ENCODE measurements at places on chromosomes 3 and 15.

DNA sequence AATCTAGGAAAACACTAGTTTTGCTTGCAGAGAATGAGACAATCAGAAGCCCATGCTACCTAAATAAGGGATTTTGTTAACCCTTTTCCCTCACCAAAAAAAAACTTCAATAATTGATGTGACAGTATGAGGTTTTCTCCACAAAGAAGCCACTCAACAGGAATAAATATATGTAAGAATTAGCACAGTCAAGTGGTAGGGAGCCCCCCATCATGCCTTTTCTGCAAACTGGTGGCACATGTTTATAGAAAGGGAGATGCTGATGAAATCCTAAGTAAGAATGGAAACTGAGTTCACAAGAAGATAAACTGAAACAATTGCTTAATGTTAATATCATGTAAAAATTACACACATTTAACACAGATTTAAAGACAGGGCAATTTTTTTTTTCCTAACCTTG is 51.0 kb downstream of the PHC3 start:
- peaks cover 8% of the 10 kb centered on the region for H3K36me3 ChIP-seq
- no peak overlapping the region for H3K27ac ChIP-seq
- no peaks in the 10 kb centered on the region for H3K4me1 ChIP-seq
- no peaks in the 10 kb centered on the region for H3K27me3 ChIP-seq
- H3K4me3 ChIP-seq: no peak overlapping the region

- no peak for DNase-seq
- no peaks in the 10 kb centered on the region for H3K27me3 ChIP-seq
- no peaks in the 10 kb centered on the region for H3K36me3 ChIP-seq
- H3K27ac ChIP-seq: no peak overlapping the region
Measured at GRCh38 chr3:148884261-148884660, 19.2 kb downstream of the CPA3 start.

- H3K4me1 ChIP-seq: no peaks in the 10 kb centered on the region
- H3K27ac ChIP-seq: no peak overlapping the region
- H3K4me3 ChIP-seq: no peak overlapping the region
Measured at GRCh38 chr3:156158656-156159295, 38.4 kb downstream of the KCNAB1 start.

- H3K36me3 ChIP-seq: no peaks in the 10 kb centered on the region
- H3K27me3 ChIP-seq: no peaks in the 10 kb centered on the region
- no peak overlapping the region for H3K4me3 ChIP-seq
- peaks cover 2% of the 10 kb centered on the region for H3K4me1 ChIP-seq
- no peak for DNase-seq
Measured at GRCh38 chr3:70974747-70975146, 608.8 kb downstream of the FOXP1 start.

DNA sequence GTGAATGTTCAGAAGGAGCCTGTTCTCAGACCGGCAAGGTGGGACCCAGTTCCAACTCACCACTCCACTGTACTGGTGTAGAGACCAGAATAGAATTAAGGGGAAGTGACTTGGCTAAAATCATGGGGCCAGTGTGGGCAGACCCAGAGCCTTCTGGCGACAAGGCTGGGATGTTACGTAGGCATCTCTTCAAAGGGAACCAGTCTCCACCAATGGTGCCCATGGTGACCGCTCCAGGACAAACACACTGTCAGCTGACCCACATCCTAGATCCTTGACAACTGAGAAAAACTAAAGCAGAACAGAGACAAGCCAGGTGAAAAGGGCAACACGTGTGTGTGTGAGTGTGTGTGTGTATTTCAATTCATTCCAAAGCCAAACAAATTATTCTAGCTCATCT is 321.7 kb upstream of the FRG2C start:
- H3K4me3 ChIP-seq: no peak overlapping the region
- no peak for DNase-seq
- no peaks in the 10 kb centered on the region for H3K36me3 ChIP-seq

GRCh38 chr3:24288496-24289236 is 206.0 kb downstream of the THRB start:
- no peak for DNase-seq
- H3K27me3 ChIP-seq: no peaks in the 10 kb centered on the region
- H3K27ac ChIP-seq: no peak overlapping the region
- no peak overlapping the region for H3K4me3 ChIP-seq

- no peak overlapping the region for H3K4me3 ChIP-seq
- H3K27me3 ChIP-seq: peaks cover 45% of the 10 kb centered on the region
- no peaks in the 10 kb centered on the region for H3K4me1 ChIP-seq
Measured at GRCh38 chr15:58064082-58064979, 1.2 kb downstream of the ALDH1A2 start.

DNA sequence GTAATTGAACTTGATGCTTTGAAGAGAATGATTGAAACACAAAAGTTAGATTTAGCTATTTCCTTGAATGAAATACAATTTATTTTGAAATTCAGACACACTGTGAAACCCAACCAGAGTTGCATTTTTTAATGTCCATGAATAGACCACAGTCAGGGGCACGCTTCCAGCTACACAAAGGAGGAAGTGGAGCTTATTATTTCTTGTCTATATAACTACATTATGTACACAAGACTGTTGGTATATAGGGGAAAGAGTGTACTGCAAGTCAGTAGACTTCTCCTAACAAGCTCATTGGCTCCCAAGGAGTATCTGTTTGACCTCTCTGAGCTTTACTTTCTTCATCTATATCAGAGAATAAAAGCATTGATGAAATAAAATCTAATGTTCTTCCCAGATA is 326.2 kb downstream of the RYR3 start:
- no peaks in the 10 kb centered on the region for H3K27me3 ChIP-seq
- no peaks in the 10 kb centered on the region for H3K36me3 ChIP-seq

- DNase-seq: no peak
- no peaks in the 10 kb centered on the region for H3K36me3 ChIP-seq
- H3K4me3 ChIP-seq: no peak overlapping the region
- H3K27me3 ChIP-seq: no peaks in the 10 kb centered on the region
- no peak overlapping the region for H3K27ac ChIP-seq
Measured at GRCh38 chr3:107193116-107193515, 184.1 kb upstream of the CCDC54 start.

- peaks cover 16% of the 10 kb centered on the region for H3K36me3 ChIP-seq
- no peak overlapping the region for H3K27ac ChIP-seq
- no peak overlapping the region for H3K4me3 ChIP-seq
- no peaks in the 10 kb centered on the region for H3K27me3 ChIP-seq
- no peaks in the 10 kb centered on the region for H3K4me1 ChIP-seq
Measured at GRCh38 chr3:53219895-53220483, 35.8 kb downstream of the TKT start.

DNA sequence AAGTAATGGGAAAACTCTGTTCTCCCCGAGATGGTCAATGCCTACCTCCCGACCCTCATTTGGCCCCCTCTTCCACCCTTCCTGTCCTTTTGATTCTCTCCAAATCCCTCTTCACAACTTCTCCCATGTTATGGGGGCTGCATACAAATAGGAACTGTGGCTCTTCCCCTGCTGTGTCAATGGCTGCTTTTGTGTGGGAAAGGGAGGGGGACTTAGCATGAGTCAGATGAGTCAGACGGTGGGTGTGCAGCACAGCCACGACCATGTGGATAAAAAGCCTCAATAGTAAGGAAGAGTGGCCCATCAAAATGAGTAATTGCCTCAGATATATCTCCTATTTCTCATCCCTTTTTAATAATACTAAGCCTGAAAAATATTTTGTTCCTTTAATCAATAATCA is 31.9 kb downstream of the SPATA16 start:
- no peak for DNase-seq
- no peaks in the 10 kb centered on the region for H3K27me3 ChIP-seq
- peaks cover 1% of the 10 kb centered on the region for H3K4me1 ChIP-seq
- H3K27ac ChIP-seq: no peak overlapping the region
- H3K4me3 ChIP-seq: no peak overlapping the region
- H3K36me3 ChIP-seq: no peaks in the 10 kb centered on the region

GRCh38 chr3:182606905-182607504 is 186.3 kb upstream of the ATP11B start:
- no peak overlapping the region for H3K4me3 ChIP-seq
- no peaks in the 10 kb centered on the region for H3K36me3 ChIP-seq
- H3K4me1 ChIP-seq: no peaks in the 10 kb centered on the region
- DNase-seq: no peak
- no peaks in the 10 kb centered on the region for H3K27me3 ChIP-seq
- H3K27ac ChIP-seq: no peak overlapping the region

Data from iPS DF 6.9 (cell line).